ENCODE measurements at places on chromosomes 4 and X.

- DNase-seq: no peak
These were observed 58.4 kb upstream of the PNPLA4 start for GRCh38 chrX:7985568-7985967.

DNA sequence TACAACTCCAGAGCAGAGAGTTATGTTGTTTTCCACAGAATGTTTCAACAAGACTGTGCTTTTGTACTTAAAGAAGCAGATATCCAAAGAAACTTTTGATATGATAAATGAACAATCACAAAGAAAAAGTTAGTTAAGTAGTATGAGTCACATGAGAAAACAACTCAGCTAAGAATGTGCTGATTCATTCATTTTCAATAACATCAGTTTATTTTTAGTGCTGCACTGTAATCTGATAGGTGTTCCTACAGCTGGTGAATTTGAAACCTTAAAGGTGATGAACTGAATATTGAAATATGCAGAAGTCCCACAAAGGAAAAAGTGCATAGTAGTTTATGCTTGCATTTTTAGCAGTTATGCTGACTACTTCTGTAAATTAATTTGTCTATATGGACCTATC is 180.3 kb upstream of the TENM3 start:
- no peak for DNase-seq

DNA sequence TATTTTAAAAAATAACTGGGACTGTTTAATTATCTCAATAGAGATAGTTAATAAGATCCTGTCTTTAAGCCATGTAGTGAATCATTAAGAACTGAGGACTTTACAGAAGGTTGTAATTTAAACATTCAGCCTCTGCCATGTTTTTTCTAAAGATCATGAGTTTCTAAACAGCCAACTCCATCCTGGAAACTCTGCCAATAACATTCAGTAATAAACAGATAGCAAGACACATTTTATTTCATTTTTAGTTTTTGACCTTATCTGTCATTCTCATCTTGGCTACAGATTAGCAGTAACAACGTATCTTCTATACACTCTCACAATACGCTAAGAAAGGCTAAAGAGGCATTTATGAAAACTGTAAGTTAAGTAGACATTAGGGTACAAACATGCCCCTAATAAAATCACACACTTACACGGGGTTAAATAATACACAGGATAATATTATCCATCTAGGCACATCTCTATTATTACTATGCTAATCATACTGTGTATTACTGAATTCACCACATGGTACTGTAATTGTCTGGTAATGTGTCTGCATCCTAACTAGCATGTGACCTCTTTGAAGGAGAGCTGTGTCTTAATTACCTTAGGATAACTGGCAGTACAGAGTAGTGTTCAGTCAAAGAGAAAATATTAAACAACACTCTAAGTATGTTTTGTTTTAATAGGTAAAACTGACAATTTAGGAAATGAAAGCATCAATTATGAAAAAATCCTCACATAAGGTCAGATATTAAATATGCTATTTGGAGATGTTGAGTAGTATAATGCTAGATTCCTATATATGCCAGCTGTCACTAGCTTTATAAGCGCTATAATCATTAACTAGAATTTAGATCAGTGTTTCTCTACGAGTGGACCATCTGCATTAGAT is 122.4 kb upstream of the NAP1L5 start:
- DNase-seq: no peak

DNA sequence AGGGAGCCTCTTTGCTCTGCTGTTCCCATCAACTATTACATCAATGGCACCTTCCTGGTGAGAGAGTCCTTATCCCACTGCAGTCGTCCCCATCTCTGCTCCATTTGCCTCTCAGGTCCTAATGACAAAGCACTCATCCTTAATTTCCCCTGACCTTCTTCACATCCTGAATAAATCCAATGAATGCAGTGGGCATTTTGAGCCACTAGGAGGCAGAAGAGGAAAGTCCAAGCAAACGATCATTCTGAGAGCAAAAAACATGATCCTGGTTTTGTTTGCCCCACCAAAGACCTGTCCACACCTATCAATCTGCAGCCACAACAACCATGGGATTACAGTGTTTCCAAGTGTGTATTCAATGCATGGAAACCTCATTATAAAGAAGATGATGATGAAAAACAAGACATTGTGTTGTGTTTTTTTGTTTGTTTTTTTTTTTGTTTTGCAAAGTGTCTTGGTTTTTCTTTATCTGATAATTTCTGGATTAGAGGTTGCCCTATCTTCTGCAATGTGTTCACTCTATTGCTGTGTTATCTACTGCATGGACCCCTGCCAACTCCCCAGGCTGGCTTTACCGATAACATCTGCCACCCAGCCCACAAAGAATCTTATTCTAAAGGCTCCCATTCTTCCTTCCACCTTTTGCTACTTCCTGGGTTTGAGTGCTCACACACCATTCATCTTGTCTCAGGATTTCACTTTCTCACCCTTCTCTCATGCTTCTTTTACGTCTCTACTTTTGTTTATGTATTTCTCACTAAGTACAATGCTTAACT is 207.2 kb downstream of the NLGN4X start:
- no peak for DNase-seq

DNA sequence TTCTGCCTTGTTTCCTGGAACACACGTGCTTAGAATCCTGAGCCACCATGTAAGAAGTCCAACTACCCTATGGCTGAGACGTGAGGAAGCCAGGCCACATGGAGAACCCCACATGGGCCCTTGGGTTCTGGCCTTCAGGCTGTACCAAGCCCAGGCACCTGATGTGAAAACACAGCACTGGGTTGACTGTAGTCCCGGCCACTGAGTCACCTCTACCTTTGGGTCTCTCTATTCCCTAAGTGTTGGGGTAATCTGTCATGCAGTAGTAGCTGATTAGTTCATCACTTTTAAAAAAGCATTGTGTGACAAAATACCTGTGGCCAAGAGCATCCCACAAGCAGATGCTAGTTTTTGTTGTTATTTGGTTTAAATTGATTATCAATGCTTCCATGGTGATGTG is 24.3 kb downstream of the CFAP97 start:
- no peak for DNase-seq

DNA sequence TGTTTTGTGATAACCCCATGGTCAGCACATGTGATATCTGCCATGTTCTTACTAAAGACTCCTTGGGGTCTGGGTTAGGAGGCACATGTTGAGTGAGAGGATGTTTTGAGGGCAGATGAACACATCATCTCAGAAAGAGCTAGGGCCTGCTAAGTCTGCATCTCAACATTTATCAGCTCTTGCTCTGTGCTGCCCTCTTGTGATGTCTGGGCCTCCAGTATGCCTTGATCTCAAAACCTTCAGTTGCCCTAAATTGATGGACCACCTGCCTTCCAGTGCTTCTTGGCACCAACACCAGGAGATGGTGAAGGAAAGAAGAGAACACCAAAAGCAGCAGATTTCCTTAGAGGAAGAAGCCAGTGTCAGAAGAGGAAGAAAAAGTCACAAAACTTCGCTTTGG is 22.5 kb downstream of the MID1 start:
- no peak for DNase-seq

DNA sequence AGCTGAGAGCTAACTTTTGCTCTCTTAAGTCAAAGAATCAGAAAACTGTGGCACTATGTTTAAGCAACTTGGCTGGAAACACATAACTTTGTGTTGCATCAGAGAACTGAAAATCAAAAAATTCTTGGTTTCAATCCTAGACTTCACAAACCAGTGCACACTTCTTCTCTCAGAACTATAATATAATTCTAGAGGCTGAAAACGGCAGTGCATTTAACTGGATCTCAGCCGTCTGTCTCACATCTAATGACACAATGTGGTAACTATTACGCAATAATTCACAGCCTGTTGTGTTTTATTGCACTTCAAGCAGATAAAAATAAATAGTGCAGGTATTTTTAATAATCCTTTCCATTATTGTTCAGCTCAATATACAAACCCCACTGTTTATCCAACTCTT is 260.6 kb upstream of the DIAPH2 start:
- no peak for DNase-seq

- no peak for DNase-seq
These were observed 154.6 kb upstream of the MAGEB2 start for GRCh38 chrX:30060718-30061117.

- DNase-seq: no peak
These were observed 3.2 kb downstream of the THAP9 start for GRCh38 chr4:82903737-82904136.

- DNase-seq: no peak
These were observed 4.7 kb upstream of the AMMECR1 start for GRCh38 chrX:110322603-110323002.

- no peak for DNase-seq
These were observed 303.8 kb upstream of the KLF3 start for GRCh38 chr4:38360201-38360600.

DNA sequence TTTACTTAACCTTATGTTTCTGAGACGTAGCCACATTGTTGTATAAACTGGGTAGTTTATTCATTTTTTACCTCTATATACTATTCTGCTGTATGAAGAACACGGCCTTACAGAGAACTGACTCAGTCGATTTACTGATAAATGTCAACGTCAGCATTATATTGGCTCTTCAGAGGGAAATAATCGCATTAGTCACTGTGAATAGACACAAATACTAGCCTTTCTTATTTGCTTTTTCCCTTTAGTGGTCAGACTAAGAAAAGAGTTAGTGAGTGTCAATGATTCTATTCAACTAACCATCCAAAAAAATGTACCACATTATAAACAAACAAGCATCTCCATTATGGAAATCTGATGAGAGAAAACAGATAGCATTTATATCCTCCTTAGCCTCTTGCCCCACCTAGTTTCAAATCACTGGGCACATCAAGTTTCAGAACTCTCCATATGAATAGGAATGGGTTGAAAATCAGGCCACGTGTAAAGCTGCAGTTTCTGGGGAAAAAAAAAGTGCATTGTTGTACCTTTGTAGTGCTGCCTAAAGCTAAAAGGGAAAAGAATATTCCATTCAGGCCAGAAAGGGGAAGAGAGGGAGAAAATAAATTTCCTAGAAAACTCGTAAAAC is 146.7 kb upstream of the VCX3A start:
- no peak for DNase-seq

DNA sequence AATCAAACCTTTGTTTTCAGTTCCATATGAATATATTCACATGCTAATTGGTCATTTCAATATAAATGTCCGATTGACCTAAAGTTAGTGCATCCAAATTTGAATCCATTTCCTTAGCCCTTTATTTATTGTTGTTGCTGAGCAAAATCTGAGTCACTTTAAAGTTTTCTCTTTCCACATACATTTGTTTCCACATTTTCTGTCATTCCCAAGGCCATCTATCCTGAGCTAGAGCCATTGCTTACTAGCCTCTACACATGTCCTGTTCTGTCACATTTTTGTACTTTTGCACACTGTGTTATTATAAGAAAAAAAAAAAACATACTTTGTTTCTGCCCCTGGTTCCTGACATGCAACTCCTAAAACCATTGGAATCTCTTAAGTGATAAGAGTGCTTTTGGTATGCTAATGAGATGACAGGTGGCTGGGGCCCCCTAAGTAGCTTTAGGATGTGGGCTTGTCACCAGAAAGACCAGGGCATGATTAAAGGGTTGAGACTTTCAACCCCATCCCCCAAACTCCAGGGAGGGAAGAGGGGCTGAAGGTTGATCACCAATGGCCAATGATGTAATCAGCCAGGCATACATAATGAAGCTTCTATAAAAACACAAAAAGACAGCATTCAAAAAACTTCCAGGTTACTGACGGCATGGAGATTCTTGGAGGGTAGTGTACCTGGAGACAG is 353.3 kb upstream of the MAGEB16 start:
- no peak for DNase-seq

DNA sequence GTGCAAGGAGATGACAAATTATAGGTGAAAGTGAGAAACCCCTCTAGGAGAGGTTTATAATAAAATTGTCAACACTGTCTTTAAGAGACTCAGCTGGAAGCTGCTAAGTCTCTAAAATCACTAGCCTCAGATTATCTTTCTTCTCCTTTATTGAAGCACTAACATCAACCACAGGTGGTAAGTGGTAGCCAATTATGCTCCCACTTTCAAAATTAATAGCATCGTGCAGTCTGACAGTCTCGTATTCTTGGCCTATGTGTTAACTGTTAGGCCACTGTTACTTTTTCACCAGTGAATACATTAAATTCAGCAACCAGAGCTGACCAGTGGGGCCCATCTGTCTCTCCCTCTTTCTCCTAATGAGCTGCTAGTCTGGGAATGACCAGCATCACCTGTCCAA is 674.1 kb downstream of the RAPGEF2 start:
- no peak for DNase-seq

GRCh38 chrX:17638731-17639130 is 98.6 kb upstream of the SCML1 start:
- DNase-seq: no peak

DNA sequence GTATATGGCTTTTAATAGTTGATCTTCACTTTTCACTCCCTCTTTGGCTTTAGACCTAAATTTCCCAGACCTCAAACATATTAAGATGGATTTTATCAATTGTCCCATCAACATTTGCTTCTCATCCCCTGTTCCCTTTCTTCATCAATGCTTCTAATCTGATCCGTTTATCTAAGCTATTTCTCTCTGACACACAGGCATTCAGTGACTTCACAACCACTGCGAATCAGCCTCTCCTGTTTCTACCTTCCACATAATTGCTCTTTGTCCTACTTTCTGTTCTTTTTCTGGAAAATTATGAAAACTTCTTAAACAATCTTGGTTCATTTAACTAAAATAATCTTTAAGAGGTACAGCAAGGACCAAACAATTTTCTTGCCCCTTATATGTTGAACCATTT is 115.2 kb downstream of the GLRA3 start:
- DNase-seq: no peak

- DNase-seq: no peak
These were observed 395.1 kb upstream of the GNPDA2 start for GRCh38 chr4:45121426-45121975.
